ENCODE measurements at places on chromosomes 1 and 21.

- no peak for DNase-seq
These were observed 1130.3 kb downstream of the PLA2G4A start for GRCh38 chr1:187959062-187959461.

- DNase-seq, result no peak
These were observed 44.7 kb upstream of the VAV3 start for GRCh38 chr1:108009603-108010195.

- DNase-seq, result no peak
These were observed 141.9 kb upstream of the MAP1LC3C start for GRCh38 chr1:242140836-242141235.

- no peak for DNase-seq
These were observed 157.8 kb downstream of the KCNT2 start for GRCh38 chr1:196450143-196451095.

DNA sequence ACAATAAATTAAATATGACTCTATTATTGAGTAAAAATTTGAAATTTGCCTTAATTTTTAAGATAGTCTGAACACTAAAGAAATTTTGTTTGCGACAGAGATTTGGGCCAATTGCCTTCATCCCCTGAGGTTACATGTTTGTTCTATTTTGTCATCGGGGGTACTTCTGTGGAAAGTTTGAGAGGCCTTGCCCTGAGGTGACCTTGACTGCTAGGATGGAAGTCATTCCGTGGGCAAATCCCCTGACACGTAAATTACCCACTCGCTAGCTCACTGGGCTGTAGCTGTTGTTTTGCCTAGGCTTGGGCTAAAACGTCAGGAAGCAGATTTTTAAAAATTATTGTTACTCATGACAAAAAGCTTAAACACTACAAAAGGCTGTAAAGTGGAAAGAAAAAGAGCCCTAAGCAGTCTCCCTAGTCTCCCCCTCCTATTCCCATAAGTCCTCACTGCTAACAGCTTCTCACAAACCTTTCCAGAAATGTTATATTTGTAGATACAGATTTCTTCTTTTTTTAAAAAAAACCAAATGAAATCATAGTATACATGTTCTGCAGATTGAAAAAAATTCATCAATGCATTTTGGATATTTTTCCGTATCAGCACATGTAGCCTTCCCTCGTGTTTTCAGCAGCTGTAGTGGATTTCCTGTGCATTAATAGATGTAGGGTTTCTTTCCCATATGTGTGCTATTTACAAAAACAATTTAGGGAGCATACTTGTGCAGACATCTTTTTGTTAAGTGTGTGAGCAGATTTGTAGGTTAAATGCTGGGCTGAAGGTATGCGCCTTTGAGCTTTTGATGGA lies 142.7 kb downstream of the MRPS6 start:
- no peak for DNase-seq

DNA sequence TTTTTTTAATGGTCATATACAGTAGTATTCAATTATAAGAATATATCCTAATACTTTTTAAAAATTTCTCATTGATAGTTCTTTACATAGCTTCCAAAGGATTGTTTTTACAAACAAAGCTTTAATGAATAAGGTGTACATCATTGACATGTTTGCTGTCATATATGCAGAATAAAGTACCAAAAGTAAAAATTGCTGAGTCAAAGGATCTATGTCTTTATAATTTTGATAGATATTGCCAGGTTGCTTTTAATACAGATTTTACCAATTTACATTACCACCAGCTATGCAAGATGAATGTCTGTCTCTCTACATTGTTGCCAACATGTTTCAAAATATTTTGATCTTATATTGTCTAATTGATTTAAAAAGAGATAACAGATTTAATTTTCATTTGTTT lies 173.9 kb upstream of the FAM78B start:
- no peak for DNase-seq

DNA sequence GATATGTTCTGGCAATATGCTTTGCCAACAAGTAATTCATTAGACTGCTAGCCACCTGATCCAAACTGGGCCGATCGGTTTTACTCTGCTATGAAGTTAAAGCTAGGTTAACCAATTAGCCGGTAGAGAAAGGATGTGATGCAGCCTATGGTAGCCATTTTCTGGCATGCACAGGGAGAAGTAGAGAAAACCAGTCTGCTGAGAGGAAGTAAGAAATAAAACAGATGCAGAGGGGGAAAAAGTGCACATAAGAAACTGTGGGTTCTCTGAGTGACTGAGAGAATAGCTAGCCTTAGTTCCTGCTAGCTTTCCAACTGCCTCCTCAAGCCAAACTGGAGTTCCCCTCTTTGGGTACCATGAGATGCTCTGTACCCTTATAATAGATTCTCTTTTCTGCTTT lies 52.8 kb downstream of the ARID4B start:
- DNase-seq, result no peak

GRCh38 chr1:228923973-228924686 lies 188.9 kb downstream of the RHOU start:
- no peak for DNase-seq

DNA sequence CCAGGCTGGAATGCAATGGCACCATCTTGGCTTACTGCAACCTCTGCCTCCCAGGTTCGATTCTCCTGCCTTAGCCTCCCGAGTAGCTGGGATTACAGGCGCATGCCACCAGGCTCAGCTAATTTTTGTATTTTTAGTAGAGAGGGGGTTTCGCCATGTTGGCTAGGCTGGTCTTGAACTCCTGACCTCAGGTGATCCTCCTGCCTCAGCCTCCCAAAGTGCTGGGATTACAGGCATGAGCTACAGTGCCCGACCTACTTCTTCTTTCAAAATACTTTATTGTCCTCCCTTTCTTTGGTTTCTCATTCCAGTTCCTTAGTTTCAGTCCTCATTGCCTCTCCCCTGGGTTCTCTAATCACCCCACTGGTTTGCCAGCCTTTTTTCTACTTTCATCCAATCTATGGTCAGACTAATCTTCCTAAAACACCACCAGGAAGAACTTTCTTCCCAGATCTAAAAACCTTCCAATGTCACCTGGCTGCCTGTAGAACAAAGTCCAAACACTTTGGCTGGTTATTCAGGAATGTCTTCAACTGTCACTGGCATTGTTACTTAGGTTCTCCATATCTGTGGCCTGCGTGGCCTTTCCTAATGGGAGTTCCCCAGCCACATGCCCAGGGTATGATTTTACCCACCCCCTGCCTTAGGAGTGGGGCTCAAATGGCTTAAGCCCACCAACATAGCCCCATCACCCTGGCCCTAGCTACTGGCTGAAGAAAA lies 29.0 kb upstream of the SLC30A1 start:
- no peak for DNase-seq

Data from NCI-H2107 (cell line).